Stimulated activated CD8-positive, alpha-beta memory T cell treated with anti-CD3 and anti-CD28 coated beads, Interleukin-7, amount 100 ng/mL, for 1 hour (primary cell): ENCODE measurements at places on chromosomes 2 and 18.

DNA sequence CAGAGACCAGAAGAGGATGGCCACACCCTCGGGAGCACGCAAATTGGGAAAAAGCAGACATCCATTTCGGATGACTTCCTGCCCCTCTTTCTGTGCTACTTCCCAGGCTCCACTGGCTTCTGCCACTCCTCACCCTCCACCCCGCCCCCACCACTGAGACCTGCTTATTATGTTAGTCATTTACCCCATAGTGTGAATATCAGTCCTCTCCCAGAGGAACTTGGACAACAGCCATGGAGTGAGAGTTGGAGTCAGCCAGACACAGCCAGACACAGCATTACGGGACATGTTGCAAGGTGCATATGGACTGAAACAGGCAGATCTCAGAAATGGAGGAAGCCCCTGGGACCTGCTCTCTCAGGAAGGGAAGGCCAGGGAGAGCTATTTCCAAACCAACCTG is 51.8 kb downstream of the CTIF start:
- no peak for DNase-seq

DNA sequence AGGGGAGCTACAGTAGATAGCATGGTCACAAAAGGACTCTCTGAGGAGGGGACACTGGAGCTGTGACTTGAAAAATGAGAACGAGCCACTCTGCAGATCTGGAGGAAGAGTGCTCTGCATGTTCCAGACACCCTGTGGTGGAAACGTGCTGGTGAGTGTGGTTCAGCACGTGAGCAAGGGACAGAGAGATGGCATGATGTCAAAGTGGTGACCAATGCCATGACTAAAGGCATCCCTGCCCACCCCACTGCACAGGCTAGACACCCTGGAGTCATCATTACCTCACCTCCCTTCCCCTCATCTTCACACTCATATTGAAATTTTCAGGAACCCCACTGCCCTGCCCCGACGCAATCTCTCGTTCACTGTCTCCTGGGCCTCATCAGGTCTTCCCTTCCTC is 56.5 kb downstream of the SLC4A5 start:
- DNase-seq: no peak

DNA sequence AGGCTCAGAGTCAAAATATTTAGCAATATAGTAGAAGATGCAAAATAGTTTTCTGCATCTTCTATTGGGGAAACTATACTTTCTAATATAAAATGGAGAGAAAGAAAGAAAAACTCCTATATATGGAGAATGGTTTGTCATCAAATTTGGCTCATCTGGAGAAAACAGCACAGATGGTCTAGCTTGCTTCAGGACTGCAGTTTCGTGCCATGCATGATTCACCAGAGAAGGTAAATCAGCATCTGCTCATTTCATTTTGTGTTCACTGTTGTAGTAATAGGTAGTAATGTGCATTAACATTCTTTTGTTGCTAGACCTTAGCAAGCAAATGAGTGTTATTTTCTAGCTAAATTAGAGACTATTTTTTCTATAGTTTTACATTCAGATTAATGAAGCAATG is 179.0 kb downstream of the ASXL3 start:
- no peak for DNase-seq

DNA sequence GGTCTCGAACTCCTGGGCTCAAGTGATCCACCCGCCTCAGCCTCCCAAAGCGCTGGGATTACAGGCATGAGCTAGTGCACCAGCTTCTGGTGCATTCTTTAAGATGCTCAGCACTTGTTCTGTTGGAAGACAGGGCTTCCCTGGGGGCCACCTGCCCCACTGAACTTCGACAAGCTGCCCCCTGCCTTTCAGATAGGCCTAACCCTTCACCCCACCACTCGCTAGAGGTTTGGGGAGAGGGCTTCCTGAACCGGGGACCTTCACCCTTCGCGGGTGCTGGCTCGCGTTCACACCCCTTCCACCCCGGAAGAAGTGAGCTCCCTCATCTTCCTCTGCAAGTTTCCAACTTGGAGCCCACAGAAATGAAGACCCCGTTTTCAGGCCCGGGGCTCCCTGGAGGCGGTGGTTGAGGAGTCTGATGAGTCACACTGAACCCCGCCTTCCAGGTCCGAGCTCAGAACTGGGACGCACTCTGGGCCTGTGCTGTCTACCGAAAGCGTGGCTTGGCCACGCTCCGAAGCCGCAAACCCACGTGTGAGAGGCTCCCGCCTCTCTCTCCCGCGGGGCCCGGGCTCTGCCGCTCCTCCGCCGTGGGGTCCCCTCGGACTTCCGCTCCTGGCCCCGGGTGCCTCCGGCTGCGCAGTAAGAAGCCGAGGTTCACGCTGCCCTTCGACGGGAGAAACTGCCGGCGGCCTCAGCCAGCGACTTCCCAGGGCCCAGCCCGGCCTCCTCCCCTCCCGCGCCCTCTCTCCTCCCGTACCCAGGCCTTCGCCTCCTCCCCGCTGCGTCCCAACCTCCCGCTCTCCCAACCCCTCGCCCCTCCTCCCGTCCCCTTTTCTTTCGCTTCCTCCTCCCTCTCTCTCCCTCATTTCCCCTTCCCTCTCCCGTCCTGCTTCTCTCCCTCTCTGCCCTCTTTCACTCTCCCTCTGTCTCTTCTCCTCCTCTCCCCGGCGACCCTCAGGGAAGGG is 47.5 kb upstream of the SP3 start:
- peak; percentile 15 for DNase-seq

DNA sequence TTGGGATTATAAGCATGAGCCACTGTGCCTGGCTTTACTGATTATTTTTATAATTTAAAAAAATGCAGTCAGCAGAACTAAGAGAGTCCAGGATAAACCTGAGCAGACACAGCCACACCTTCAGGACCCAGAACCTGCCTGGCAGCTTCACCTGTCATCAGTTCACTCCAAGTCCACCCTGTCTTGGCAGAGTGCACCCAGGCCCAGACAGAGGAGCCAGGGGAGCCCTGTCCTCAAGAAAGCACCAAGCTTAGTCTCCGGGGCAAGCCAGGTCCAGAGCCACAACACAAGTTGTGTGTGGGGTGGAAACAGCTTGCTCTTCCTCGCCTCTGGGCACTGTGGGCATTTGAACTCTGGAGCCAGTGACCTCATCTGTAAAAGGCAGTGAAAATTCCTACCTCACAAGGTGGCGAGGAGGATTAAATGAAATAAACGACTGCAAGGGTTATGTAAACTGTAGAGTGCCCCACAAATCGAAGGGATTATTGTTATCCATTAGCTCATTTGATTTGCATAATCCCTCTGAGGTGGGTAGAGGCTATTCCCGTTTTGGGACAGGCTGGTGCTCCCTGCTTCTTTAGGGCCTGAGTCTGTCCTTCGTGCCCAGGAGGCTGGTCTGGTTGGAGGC is 24.7 kb downstream of the MYCN start:
- DNase-seq: no peak

DNA sequence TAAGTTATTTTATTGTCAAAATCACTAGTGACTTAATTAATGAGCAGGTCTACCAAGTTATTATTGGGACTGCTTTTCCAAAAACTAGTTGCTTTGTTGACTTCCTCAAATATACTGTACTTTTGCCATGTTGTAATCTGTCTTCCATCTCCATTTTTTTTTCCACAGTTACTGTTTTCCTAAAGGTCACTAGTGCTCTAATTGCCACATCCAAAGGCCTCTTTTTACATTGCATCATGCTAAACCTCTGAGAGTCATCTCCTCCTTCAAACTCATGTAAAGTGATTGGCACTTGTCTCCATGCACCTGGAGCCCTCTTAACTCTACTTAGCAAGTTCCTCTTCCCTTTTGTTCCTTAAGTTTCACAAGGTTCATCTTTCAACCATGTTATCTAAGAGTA is 11.8 kb downstream of the PMAIP1 start:
- DNase-seq: no peak

- no peak for DNase-seq
Observed at GRCh38 chr18:67464499-67464898, 52.0 kb downstream of the DSEL start.

DNA sequence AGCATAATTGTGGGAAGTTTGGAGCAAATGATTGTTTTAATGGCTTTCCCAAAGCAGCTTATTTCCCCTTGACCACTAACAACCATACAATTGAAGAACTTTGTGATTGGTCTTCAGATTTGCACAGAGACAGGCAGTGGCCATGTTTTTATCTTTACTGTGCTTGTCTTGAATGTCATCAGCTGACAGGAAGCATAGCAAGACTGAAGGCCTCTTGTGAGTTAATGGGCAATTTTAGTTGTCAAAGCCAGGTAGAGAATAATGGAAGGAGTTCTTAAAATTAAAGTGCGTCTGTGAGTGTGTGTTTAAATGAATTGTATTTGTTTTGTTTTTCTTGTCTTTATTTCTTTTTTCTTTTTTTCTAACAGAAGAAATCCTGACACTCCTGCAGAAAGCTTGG is 809.9 kb downstream of the TSN start:
- no peak for DNase-seq

DNA sequence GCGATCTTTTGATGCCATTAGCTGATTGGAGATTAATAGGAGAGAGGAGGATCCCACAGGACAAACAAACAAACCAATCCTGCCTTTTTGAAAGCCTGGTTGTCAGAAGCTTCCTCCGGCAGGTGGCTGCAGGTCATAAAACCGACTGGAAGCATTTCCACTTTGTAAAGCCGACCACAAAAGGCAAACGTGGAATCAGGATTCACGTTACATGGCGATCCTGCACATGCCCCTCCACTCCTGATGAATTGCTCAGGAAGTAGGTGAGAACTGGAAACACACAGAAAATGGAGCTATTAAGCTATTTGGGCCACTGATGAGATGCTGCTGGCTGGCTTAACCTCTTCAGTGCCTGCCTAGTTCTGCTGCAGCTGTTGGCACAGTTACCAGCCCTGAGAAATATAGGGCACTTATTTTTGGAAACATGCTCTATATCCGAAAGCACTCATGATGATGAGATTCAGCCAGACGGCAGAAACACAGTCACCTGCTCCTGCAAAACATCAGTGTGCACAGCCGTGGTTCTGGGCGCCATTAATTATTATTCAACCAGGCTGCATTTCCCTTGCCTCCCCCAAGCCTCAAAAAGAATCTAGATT is 110.3 kb upstream of the ST6GAL2 start:
- no peak for DNase-seq
